ENCODE measurements at places on chromosomes 11 and 22. TPM values are rescaled to one million over a fixed set of nuclear protein-coding genes. Genes with fewer than 3 reads are reported as not detected.

Gene CADM1
- 26.1 TPM for polyA plus RNA-seq

Gene MISFA
- polyA plus RNA-seq: 2.6 TPM

DNA sequence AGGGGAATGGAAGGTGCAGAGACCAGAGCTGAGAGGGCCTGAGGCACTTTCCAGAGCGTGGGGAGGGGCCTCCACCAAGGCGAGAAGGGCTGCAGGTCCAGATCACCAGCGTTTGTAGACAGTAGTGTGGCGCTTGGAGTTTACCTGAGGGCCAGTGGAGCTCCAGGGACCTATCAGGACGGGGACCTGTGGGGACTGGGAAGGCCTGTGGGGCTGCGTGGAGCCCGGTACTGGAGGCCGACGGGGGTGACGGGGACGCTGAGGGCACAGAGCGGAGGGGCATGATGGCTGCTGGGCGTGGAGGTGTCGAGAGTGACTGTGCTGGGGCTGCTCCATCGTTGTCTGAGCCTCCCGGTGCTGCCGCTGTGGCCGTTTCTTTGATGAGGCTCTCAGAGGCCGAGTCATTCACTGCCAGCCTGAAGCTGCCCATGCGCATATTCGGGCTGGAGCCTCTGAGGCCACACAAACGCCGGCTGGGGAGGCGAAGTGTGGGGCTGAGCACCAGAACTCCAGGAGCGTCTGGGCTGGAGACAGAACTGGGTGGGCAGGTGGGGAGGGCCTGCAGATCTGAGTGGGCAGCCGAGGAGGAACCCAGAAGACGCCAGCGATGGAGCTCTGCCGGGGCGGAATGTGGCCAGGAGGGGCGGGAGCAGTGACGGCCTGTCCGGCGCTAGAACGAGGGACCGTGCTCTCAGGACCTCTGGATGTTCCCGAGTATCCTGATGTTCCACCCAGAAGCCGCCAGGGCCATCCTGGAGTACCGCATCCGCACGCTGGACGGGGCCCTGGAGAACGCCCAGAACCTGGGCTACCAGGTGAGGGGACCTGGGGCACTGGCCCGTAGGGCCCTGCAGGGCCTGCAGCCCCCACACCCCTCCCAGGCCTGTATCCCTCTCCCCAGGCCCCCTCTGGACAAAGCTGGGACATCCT is 2.6 kb downstream of the PGGHG start:
- DNase-seq: no peak

Gene TEX12
- polyA plus RNA-seq: 0.23 TPM

GRCh38 chr11:14454861-14455632 is 44.6 kb downstream of the COPB1 start:
- DNase-seq: no peak

DNA sequence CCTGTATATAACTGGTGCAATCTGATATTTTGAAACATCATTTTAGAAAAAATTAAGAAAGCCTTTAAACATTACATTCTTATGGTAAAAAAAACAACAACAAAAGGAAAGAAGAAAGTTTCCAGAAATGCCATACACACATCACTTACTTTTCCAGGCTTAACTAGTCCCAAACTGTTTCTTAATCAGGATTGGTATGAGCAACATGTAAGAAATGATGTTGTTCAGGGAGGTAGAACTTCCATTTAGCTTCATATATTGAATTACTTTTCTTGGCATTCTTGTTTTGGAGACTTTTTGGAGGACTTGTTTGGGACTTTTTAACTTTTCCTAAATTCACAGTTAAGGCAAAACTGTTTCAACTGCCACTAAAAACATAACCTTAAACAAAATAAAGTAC is 791.5 kb downstream of the METTL15 start:
- no peak for DNase-seq

Gene CASP4
- 30.2 TPM for polyA plus RNA-seq

Gene TRPC6
- polyA plus RNA-seq: 18.3 TPM

DNA sequence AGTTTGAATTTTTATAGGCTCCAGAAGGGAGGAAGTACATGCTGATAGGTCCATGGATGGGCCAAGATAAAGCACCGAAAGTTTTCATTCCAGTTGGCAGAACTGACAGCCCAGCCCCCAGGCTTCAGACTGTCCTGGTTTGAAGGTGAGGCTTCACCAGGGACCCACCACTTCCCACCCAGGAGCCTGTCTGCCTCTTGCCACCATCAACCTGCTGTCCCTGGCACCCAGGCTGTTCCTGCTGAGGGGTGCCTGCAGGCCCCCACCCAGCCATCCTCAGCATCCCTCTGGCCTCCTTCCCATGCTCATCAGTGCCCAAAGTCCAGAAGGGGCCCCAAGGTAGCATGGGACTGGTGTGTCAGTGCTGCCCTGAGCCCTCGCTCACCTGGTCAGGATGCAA is 463.9 kb downstream of the NELL1 start:
- no peak for DNase-seq

Gene FAM111A
- polyA plus RNA-seq: 46.2 TPM
